Activated CD4-positive, alpha-beta T cell treated with anti-CD3 and anti-CD28 coated beads for 36 hours (primary cell): ENCODE measurements at places on chromosomes 5 and 9. TPM values are rescaled to one million over a fixed set of nuclear protein-coding genes. Genes with fewer than 3 reads are reported as not detected.
A peak's percentile ranks its signal among the peaks of the same experiment; 100 is the strongest.

DNA sequence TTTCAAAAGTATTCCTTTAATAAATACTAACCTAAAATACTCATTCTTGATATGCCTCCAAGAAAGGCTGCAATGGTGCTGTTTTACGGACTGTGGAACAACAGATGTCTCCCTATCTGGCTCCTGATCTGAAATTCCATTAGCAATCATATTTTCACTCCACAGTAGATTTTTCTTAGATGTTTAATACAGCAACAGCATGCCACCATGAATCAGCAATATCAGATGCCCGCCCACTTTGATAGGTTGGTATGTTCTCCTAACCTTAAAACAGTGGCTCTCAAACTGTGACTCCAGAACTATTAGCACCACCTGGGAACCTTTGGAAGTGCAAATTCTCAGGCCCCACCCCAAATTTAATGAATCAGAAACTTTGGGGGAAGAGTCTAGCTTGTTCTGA is 110.2 kb downstream of the MLLT3 start:
- no peak for DNase-seq

- DNase-seq: no peak
These were observed 20.0 kb downstream of the APC start for GRCh38 chr5:112757468-112758208.

DNA sequence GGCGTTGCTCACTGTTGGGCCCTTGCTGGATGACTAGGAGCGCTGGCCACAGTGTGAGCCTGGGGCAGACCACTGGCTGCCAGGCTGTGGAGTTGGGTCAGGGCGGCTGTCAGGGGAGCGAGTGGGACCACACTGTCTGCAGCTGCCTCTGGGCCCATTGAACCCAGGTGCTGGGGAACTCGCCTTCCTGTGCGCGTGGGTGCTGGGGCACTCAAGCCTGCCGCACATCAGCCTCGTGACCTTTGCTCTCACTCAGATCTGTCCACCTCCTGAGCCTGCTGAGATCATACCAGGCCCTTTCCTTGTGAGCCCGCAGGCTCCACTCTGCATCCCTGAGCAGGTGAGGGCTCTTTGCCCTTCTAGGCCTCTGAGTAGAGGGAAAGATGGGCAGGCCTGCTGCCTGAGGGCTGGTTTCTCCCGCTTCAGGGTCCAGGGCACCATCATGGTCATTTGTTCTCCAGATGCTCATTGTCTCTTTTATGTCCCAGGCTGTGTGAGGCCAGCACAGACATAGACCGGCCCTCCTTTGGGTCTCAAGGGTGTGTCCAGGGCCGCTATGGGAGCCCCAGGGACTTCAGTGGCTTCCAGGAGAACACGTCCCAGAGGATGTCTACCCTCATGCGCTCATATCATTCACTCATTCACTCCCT is 26.5 kb downstream of the WNK2 start:
- DNase-seq: no peak

- DNase-seq: no peak
These were observed 194.9 kb downstream of the C9orf152 start for GRCh38 chr9:110013064-110013463.

- no peak for DNase-seq
These were observed 120.8 kb upstream of the ZNF608 start for GRCh38 chr5:124867137-124867704.

DNA sequence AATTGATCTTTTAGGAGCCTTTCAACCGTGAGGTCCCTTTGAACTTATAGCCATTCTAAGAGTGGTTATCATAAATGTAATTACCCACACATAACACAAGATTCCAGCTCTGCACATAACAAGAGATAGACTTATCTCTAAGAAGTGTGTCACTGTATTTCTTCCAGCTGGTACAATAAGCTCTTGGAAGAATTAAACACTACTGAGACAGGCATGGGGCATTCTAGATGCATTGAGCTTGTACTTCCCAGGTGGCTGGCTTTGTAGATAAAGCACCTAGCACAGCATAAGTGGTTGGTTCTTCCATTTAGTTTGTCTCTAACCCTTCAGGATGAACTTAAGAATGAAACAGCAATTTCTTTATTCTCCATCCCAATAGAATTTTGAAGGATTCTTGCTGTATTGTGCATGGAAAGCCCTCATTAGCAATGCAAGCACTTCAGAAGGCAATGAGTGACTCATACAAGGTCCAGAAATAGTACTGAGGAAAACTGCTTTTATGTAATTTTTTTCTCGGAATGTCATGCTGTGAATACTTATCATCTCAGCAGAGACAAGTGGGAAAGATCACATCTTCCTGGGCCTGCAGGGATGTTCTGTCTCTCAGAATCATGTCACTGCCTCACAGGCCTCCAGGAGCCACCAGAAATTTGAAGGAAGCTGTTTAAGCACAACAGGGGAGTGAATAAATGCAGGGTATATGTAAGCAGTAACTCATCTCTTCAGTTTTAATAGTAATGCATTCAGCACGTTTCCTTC is 91.1 kb upstream of the CD180 start:
- no peak for DNase-seq

DNA sequence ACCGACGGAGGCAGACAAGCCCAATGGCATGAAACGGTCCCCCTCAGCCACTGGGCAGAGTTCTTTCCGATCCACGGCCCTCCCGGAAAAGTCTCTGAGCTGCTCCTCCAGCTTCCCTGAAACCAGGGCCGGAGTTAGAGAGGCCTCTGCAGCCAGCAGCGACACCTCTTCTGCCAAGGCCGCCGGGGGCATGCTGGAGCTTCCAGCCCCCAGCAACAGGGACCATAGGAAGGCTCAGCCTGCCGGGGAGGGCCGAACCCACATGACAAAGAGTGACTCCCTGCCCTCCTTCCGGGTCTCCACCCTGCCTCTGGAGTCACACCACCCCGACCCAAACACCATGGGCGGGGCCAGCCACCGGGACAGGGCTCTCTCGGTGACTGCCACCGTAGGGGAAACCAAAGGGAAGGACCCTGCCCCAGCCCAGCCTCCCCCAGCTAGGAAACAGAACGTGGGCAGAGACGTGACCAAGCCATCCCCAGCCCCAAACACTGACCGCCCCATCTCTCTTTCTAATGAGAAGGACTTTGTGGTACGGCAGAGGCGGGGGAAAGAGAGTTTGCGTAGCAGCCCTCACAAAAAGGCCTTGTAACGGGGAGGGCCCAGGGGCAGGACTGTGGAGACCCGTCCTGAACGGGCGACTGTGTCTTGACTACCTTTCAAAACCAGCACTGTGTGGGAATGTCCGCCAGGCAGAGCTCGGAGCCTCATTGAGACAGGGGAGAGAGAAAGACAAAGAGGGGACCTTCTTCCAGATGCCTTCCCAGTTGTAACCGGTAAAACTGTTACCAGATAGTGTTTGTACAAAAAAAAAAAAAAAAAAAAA is 29.9 kb downstream of the CD180 start:
- peak; percentile 84 for DNase-seq

- DNase-seq: no peak
These were observed 122.7 kb downstream of the NMUR2 start for GRCh38 chr5:152282331-152282730.

GRCh38 chr5:25418978-25419377 is 774.2 kb upstream of the CDH10 start:
- no peak for DNase-seq

DNA sequence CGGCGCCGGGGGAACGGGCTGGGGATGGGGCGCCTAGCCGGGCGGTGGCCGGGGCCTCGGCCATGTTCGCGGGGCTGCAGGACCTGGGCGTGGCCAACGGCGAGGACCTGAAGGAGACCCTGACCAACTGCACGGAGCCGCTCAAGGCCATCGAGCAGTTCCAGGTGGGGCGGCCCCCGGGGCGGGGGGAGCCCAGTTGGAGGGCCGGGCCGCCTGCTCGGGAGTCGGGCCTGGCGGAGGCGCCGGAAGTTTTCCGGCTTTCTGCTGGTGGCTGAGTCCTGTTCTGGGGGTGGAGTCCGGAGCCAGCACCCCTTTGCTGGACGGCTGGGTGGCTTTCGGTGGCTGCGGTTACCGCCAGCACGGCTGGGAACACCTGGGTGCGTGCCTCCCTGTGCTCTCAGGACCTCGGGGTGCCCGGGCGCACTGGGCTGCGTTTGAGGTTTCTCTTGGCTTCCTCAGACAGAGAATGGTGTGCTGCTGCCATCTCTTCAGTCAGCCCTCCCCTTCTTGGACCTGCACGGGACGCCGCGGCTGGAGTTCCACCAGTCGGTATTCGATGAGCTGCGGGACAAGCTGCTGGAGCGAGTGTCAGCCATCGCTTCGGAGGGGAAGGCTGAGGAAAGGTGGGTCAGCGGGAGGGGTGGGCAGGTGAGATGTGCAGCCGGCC is 454 bp downstream of the NELFB start:
- DNase-seq: peak; percentile 55

DNA sequence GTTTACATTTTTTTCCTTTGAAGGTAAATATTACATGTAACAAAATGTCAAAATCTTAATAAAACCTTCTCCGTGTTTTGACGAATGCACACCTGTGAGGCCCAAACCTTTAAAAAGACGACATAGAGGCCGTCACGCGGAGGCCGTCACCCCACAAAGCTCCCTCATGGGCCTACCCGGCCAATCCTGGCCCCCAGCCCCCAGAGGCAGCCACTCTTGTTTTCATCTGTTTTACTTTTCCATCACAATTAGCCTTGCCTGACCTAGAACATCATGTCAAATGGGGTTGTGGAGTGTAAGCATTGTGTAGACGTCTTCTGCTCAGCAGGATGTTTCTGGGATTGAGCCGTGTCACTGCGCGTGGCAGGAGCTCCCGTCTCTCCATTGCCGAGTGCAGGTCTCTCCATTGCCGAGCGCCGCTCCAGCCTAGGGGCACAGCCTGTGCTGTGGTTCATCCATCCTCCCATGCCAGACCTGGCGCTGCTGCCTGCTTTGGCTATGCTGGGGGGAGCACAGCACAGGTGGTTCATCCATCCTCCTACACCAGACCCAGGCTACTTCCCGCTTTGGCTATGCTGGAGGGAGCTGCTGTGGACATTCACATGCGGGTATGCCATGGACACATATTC is 52.2 kb upstream of the IRX4 start:
- no peak for DNase-seq

DNA sequence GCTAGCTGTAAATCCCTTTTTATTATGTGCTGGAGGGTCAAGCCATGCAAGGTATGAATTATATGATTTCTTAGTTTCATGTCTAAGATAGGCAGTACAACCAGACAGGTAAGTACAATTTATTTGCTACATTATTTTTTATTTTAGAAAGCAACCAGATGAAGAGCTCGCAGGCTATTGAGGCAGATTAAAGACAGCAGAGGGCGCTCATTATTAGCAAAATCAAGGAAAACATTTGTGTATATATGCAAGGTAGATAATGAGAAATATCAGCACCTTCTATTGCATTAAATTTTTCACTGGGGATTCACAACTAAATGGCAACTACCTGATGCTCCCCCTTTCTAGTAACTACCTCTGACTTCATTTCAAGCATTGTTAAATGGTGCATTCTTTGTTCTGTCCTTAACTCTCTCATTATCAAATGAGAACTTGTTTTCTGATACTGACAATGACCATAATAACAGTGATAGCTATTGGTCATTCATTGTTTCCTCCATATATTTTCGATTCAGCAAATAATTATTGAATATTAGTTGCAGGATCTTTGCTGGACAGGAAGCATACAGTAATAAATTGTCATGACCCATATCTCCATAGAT is 8.6 kb downstream of the SCGB3A2 start:
- DNase-seq: no peak

DNA sequence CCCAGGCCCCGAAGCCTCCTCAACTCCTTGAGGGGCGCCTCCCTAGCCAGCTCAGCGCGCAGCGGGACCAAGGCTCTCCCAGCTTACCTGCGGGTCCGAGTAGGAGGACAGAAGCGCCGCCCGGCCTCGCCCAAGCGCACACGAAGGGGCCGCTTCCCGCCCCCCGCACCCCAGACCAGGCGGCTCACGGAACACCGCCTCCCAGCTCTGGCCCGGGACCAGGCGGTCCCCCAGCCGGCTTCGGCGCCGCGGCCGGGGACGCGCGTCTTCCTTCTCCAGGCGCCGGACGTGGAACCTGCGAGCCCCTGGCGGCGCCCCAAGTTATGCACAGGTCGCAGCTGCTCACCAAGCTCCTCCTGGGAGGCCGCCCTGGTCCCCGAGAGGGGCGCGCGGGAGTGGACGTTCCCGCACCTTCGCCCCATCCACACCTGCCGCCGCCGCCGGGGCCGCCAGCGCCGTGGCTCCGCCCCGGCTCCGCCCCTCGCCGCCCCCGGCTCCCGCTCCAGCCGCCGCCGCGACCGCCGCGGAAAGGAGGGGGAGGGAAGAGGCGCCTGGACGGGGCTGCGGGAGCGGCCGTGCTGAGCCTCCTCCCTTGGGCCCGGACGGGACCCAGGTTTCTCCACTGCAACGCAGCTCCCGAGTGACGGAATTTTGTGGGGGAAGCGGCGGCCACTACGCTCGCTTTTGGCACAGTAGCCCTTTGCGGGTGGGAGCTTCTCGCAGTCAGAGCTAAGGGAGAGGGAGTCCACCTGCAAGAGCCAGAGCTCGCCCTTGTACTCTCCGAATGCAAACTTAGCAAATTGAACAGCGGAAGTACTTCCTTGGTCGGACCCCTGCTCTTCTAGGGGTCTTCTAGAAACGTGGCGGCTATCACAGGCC is 77.5 kb upstream of the IFNE start:
- DNase-seq: peak; percentile 69

- DNase-seq: no peak
These were observed 394.5 kb downstream of the BNC2 start for GRCh38 chr9:16475996-16476395.

GRCh38 chr9:137988051-137988450 is 110.5 kb downstream of the CACNA1B start:
- DNase-seq: no peak

GRCh38 chr9:18632632-18633403 is 158.9 kb downstream of the ADAMTSL1 start:
- DNase-seq: no peak

DNA sequence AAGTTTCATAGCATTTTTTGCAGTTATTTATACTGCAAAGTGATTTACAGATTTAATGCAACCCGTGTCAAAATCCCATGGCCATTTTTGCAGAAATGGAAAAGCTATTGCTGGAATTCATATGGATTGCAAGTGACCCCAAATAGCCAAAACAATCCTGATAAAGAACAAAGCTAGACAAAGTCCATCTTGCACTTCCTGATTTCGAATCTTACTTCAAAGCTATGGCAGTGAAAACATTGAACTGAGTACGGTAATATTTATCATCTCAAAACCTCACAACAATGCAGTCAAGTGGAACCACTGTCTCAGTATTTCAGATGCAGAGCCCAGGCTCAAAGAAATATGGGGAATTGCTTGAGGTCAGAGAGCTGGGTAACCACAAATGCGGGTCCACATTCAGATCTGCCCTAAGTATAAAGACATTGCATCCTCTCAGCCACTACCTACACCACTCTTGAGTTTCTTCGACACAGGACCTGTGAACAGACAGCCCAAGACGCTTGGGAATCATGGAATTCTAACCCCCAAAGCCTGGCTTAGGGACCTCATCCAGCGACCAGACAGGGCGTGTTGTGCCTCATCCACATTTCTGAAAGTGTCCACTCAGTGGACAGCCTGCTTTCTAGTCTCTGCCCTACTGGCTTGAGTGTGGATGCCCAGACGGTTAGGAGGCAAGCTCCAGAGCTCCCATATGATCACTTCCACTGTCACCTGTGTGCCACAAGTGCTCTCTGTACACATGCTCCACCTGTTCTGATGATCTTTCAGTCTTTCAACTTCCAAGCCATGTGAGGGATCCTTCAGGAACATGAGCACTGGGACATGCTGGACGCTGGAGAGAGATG is 39.3 kb upstream of the KCNIP1 start:
- DNase-seq: no peak

Gene TARS1
- total RNA-seq: 357 TPM

Gene NTMT1
- total RNA-seq: 69.2 TPM

Gene C6
- total RNA-seq: not detected

Gene SREK1IP1
- 27.8 TPM for total RNA-seq

Gene SHROOM1
- total RNA-seq: 0.63 TPM

Gene CRHBP
- total RNA-seq: 0.27 TPM

Gene SPATA6L
- 0.30 TPM for total RNA-seq

Gene PIP5KL1
- total RNA-seq: 2.8 TPM

Gene SLC6A19
- not detected for total RNA-seq

Gene PCDHA13
- not detected for total RNA-seq

Gene SH3RF2
- total RNA-seq: 0.43 TPM
